ENCODE measurements at places on chromosomes 11 and 22. TPM values are rescaled to one million over a fixed set of nuclear protein-coding genes. Genes with fewer than 3 reads are reported as not detected.

The TBX10 gene
- total RNA-seq: not detected

The TMPRSS13 gene
- 0.73 TPM for total RNA-seq

The C22orf31 gene
- total RNA-seq: not detected

The GPR137 gene
- 13.9 TPM for total RNA-seq

The UBQLNL gene
- total RNA-seq: 0.52 TPM
